ENCODE measurements at places on chromosomes 2 and 18.

DNA sequence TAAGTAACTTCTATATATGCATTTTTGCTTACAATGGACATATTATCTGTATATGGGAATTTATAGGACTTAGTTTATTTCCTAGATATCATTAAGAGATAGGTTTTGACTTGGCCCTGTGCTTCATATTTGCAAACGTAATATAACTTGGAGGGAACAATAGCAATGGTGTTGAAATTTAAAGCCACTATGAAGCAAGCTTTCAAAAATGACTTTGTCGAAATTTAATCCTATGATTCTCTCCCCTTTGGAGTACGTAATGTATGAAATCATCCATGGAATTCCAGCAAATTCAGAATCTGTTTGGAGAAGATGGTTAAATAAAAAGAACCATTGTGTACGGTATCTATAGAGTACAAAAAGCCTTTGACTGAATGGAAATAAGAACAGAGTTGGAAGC is 486.3 kb downstream of the ARHGAP15 start:
- no peak for DNase-seq

- DNase-seq: no peak
Measured at GRCh38 chr2:31950946-31951562, 59.8 kb downstream of the MEMO1 start.

DNA sequence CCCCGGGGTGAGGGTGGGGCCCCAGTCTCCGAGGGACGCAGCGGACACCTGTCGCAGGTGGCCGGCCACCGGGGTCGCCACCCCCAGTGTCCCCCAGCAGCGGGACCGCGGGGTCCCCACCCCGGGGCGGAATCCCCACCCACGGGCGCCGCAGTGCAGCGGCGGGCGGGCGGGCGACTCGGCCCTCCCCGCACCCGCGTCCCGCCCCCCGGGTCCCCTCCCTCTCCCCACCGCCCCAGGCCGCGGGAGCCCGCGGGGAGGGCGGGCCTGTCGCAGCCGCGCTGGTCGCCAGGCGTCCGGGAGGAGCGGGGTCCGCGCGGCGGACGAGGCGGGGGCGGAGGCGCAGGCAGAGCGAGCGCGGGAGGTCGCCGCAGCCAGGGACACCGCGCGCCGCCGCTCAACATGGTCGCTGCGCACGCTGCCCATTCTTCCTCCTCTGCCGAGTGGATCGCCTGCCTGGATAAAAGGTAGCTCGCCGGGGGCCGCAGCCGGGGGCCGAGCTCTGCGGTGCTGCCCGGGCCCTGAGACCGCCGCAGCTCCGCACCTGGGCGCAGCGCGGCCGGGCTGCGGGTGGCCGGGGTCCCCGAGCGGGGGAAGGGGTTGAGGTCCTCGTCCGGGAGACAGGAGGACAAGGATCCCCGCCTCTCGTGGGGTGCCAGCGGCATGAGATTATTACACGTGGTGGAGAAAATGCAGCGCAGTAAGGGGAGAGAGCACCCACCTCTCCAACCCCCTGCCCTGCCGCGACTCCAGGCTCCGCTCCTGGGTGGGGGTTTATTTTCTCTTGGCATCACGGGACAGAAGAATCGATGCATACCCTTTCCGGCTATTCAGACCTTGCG is at the start of gene RAPGEF4:
Gene RAPGEF4, plus strand, starts transcription at position 264 of the 842 bp plus-strand sequence. Its CDS starts 139 bp downstream, at position 403.
- no peak for DNase-seq

GRCh38 chr18:26868968-26869586 is 3.6 kb upstream of the AQP4 start:
- no peak for DNase-seq

DNA sequence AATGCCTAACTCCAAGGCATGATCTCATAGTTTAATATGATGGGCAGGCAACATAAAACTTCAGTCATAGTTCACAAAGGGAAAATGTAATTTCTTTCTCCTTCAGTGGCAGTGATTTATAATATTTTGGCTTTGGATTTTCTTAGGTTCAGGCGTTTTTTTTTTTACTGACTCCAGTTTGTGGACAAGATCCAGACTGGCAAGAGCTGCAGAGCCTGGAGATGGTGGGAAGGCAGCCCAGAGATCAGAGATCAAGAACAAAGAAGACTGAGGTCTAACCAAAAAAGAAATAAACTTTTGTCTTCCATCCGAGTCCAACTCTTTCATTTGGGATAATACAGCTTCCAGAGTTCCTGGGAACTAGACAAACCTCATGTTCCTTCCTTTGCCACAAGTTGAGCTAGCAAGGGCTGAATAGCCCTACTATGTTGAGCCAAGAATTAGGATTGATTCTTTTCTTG is 215.3 kb upstream of the SETBP1 start:
- DNase-seq: no peak

DNA sequence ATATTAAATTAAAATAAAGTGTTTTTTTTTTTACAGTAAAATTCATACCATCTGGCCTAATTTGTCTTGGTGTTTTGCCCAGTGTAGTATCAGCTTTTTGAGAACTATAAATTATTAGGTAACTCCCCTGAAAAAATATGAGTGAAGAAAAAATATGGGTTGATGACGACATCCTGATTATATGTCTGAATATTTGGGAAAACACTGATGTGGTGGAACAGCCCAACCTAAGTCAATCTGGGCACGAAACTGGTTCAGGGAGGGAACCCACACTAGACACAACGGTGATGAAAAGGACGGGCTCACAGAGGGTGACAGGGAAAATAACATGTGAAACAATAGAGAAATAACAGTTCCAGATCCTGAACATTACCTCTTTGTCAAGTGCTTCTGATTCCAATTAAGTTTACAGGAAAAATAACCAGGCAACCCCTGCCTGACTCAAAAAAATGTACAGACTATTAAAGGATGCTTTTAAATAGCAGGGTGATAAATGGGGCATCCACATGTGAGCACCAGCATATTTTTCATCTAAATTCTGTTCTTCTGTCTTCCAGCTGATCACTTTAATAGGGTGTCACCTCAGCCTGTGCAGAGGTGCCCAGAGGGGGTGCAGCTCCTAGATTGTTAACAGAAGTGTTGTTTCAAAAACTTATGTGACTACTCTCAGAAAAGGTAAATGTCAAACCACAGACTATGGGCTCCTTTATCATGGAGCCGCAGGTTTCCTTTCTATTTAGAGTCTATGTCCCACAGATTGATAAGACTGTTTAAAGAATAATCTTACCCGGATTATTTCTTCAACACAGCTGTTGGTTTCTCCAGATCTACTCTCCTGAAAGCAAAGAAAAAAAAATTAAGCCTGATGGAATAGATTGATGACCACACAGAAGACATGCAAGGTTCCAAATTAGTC is 305.4 kb downstream of the AFF3 start:
- no peak for DNase-seq

DNA sequence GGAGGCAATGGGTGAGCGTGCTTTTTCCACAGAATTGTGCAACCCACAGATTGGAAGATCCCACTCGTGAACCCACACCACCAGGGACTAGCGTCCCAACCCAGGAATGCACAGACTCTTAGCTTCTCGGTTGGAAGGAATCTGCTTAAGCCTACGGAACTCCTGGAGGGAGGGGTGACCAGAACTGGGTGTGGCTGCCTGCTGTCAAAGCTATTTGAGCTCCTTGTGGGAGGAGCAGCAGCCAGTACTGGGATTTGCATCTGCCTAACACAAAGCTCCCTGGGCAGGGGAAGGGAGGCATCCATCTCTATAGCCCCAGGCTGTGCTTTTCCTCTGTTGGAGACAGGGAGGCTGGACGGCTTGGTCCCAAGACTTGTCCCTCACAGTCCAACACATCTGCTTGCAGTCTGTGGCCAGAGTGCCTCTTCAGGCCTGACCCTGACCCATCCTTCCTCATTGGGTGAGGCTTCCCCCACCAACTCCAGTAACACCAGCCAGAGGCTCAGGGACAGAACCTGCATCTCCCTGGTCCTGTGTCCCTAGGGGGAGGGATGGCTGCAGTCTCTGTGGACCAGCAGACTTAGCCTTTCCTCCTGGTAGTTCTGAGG is 27.9 kb downstream of the HNMT start:
- no peak for DNase-seq

DNA sequence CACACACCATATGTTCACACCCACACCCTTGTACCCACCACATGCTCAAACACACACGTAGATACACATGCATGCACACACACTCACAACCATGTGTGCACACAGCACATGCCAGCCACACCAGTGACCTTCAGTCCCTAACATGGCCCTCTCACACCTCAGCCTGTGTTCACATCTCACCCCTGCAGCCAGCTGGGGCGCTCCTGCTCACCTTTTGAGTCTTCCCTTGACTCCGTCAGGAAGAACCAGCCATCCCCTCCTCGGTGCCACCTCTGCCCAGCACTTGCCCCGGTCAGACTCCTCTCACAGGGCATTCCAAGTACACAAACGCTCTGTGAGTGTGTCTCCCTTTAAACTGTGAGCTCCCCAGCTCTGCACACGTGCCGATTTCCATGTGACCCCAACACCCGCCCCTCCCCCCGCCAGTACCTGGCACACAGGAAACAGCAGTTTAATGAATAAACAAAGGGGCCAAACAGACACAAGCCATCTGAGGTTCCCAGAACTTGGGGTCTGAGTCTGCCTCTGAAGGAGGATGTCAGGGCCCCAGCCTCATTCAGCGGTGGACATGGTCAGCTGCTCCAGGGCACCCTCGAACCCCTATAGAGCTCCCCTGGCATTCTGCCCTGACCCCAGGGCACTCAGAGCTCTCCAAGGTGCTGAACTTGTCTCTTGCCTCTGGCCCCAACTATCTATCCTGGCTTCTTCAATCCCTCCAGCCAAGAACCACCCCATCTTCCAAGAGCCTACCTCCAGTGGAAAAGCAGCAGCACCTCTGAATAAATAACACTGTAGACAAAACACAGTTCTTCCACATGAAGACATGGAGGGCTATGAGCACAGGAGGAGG is 252.9 kb downstream of the ATAD2B start:
- DNase-seq: peak; percentile 12

DNA sequence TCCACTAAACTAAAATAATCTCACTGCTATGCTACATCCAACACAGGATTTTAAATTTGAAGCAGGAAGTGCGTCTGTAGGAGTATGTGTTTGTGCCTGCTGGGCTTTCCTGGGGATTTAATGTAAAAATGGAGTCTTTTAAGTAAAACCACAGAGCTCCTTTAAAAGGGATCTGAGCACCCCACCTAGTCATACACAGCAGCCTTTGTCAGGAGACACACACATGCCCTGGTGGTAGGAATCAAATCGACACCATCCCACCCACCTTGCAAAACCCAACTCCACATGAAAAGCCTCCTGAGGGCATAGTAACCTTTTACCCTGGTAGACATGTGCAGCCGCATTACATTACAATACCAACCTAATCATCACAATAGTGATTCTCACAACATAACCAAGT is 29.1 kb downstream of the UXS1 start:
- DNase-seq: no peak

- DNase-seq: no peak
Measured at GRCh38 chr2:217854684-217855420, 147.9 kb downstream of the TNS1 start.

DNA sequence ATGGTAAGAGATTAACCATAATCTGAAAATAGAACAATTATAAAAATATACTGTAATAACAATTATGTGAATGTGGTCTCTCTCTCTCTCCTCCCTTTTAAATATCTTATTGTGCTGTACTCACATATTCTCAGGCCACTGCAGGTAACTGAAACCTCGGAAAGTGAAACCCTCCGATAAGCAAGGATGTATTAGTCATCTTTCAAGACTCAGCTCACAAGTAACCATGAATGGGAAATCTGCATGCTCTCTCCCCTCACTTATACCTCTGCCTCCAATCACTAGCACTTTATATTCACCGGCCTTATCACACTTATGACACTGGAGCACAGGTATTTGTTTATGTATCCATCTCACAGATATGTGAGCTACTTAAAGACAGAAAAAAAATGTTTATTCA is 139.7 kb downstream of the LRP2 start:
- no peak for DNase-seq

- no peak for DNase-seq
Measured at GRCh38 chr2:3243804-3244203, 133.8 kb downstream of the EIPR1 start.

DNA sequence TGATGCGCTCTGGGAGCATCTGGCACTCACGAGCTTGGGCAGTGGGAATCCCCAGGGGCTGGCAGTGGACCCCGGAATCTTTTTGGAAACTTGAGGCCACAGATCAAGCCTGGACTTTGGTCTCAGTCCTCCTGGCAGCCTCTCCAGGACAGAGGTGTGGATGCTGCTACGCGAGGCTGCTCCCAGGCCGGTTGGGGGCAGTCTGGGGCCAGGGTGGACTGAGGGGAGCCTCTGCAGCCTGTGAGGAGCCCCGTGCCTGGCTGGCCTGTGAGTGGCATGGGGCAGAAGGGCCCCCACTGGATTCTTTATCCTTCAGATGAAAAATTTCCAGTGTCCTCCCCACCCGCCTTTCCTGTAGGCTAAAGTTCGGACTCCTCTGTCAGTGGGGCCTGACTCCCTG is 12.7 kb upstream of the DES start:
- DNase-seq: no peak

DNA sequence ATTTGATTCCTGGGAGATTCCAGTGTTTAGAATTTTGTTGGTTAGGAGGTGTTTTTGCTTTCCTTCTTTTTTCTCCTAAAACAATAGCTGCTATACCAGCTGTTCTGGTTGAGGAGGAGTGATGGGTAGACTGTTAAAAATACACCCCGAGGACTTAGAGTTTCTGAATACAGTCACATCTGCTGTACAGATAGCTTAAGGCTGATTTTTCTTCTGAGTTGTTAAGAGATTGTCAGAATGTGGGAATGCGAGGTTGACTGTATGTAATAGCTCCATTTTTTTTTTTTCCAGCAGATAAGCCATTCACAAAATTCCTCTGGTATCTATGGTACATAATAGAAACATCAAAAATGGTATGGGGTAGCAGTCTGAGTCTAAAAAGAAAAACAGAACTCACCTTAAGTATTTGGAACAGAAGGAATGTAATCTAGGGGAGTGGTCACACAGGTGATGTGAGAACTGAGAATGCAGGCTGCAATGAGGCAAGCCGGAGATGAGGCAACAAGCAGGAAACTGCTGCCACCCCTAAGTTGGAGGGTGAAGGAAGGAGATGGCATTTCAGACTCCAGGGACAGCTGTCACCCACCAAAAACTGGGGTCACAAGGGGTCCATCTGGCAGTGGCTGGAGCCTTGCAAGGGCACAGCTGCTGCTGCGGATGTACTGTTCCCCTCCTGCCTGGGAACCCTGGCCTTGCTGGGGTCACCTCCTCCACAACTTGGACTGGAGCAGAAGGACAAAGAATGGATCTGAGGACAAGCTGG is 2.4 kb downstream of the DGKD start:
- DNase-seq: no peak

DNA sequence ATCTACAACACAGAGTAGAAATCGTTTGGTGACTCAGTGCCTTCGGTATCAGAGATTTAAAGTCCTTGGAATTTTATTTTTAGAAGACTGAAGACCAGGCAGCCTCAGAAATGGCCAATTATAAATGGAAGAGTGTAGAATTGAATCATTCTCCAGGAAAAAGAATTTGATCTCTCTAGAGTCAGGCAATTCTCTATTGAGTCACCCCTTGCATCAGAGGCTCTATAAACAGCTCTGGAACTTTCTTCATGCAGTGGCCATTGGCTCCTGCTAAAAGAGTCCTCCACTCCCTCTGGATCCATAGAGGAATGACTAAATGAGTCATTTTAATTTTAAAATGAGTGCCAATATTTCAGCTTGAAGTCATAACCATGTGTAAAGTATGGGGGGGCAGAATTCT is 816.2 kb downstream of the TDRD15 start:
- DNase-seq: no peak

GRCh38 chr2:127622561-127623387 is 23.2 kb upstream of the GPR17 start:
- DNase-seq: no peak

- no peak for DNase-seq
Measured at GRCh38 chr2:239108459-239108858, 260.6 kb downstream of the TWIST2 start.

- no peak for DNase-seq
Measured at GRCh38 chr18:32096946-32097345, 5.3 kb downstream of the RNF138 start.
